Mesenchymal stem cell (in vitro differentiated cells and primary cell): ENCODE measurements at places on chromosomes 3 and 15.

- H3K4me3 ChIP-seq, result no peak overlapping the region
- H3K36me3 ChIP-seq, result peaks cover 10% of the 10 kb centered on the region
- peaks cover 2% of the 10 kb centered on the region for H3K4me1 ChIP-seq
- H3K27ac ChIP-seq, result peak overlapping the region; percentile 58
- H3K27me3 ChIP-seq, result no peaks in the 10 kb centered on the region
Measured at GRCh38 chr3:10242182-10243065, 5.8 kb upstream of the TATDN2 start.

DNA sequence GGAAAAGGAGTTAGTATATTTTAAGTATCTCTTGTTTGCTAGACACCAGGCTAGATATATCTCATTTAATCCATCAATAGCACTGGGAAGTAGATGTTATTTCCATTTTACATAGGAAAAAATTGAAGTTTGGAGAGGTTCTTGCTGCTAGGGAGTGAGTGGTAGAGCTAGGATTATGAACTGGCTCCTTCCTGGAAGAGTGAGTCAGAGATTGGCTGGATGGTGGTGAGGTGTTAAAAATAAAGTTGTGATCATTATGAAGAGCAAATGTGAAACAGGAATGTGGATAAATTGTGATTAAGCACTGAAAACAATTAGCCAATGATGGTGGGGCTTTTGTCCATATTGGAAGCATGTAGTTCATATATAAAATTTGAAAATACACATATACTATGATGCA is 234.2 kb downstream of the WNT5A start:
- no peaks in the 10 kb centered on the region for H3K36me3 ChIP-seq
- no peak overlapping the region for H3K27ac ChIP-seq
- no peaks in the 10 kb centered on the region for H3K27me3 ChIP-seq

DNA sequence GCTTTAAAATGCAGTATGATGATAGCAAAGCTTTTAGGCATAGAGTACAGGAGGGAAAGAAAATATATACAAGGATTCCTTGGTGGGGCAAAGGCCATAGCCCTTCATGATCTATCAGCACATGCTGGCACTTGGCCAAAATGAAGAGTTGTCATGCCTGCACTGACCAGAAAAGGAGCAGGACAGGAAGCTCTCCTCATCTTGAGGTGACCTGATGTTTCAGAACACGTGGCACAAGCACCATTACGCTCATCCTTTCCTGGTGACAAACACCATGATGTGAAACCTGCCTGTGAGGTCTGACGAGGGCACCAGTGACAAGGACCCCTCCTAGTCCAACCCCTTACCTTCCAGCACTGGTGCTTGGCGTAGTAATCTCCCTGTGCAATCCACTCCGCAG is 77.9 kb upstream of the DCLK3 start:
- H3K27me3 ChIP-seq, result no peaks in the 10 kb centered on the region
- no peak for DNase-seq
- no peaks in the 10 kb centered on the region for H3K4me1 ChIP-seq
- H3K4me3 ChIP-seq, result no peak overlapping the region
- peaks cover 11% of the 10 kb centered on the region for H3K36me3 ChIP-seq

GRCh38 chr3:43727930-43728329 is 37.2 kb downstream of the ABHD5 start:
- no peaks in the 10 kb centered on the region for H3K36me3 ChIP-seq
- peaks cover 7% of the 10 kb centered on the region for H3K4me1 ChIP-seq
- no peaks in the 10 kb centered on the region for H3K27me3 ChIP-seq
- H3K4me3 ChIP-seq, result no peak overlapping the region

GRCh38 chr3:142981108-142981507 is 17.6 kb upstream of the PAQR9 start:
- H3K4me1 ChIP-seq, result peaks cover 2% of the 10 kb centered on the region
- H3K27ac ChIP-seq, result no peak overlapping the region
- no peak for DNase-seq
- H3K27me3 ChIP-seq, result no peaks in the 10 kb centered on the region

DNA sequence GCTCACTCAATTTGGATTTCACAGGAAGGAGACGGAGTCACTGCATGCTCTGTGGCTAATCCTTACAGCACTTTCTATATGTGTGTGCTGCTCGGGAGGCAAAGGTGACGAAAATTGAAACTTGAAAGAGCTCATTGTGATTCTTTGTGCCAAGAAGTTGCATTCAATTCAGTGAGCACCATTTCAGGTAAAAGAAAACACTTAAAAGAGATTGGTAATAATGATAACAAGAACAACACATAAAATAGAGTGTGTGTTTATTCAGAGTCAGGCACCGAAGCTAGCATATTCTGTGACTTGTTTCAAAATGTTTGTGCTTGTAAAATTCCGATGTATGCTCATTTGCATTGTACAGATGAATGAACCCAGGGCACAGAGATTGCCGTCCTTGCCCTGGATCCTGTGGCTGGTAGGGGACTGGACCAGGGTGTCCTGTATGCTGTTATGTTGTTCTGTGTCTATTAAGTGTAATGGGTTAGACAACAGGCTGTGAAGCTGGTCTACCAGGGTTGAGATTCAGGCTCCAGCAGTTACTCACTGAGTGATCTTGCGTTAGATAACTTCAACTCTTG is 193.3 kb upstream of the PROK2 start:
- H3K27me3 ChIP-seq, result peaks cover 34% of the 10 kb centered on the region
- H3K4me1 ChIP-seq, result peaks cover 6% of the 10 kb centered on the region
- no peak for DNase-seq
- no peak overlapping the region for H3K4me3 ChIP-seq

DNA sequence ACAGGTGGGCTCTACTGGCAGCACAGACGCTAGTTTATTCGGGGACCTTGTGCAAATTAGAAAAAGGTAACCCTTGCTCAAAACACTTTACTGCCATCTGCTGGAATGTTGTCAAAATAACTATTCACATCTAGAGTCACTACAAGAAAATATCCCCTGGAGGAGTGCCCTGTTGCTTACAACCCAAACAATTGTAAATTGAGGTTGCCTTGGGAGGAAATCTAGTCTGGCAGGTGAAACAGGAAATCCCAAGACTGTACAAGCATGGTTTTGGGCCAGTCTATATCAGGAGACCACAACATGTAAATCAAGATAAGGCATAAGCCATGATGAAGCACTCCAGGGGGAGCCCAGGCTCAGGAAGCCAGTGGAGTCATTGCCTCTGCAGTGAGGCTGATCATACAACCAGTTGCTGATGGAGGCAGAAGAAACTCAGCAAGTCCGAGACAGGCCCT is 136.8 kb upstream of the ACP3 start:
- no peaks in the 10 kb centered on the region for H3K4me1 ChIP-seq
- no peak overlapping the region for H3K27ac ChIP-seq
- no peaks in the 10 kb centered on the region for H3K36me3 ChIP-seq
- peaks cover 24% of the 10 kb centered on the region for H3K27me3 ChIP-seq
- DNase-seq, result peak; percentile 53
- H3K4me3 ChIP-seq, result no peak overlapping the region

GRCh38 chr3:113421082-113421481 is 20.2 kb downstream of the CFAP44 start:
- H3K27ac ChIP-seq, result no peak overlapping the region
- no peak overlapping the region for H3K4me3 ChIP-seq
- no peaks in the 10 kb centered on the region for H3K27me3 ChIP-seq
- H3K36me3 ChIP-seq, result peaks cover 31% of the 10 kb centered on the region

DNA sequence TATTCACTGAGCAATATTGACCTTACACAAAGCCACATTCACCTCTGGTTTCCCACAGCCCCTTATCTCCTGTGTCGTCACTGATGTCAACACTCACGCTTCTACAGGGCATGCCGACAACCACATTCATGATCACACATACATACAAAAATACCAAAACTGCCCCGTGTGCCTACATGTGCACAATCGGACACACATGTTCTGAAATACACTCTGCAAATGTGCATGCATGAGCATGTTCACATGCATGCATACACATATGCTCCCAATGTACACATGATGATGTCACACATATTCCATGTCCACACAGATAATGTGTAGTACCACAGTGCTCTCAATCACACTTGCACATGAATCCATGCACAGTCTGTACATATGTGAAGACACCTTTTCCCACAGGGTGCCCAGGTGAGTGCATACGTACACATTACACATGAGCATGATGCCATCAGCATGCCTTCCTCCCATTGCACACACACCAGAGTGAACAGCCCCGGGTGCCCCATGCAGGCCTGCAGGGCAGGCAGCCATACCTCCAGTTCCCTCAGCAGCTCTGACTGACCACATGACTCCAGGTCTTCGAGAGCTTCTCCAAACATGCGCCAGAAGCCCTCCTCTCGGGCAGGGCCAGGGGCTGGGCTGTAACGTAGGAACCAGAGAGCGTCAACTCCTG is 37.0 kb downstream of the GRIP2 start:
- H3K4me3 ChIP-seq, result no peak overlapping the region
- H3K27ac ChIP-seq, result no peak overlapping the region
- peaks cover 19% of the 10 kb centered on the region for H3K27me3 ChIP-seq
- H3K36me3 ChIP-seq, result no peaks in the 10 kb centered on the region

GRCh38 chr15:70291305-70292075 is 193.8 kb upstream of the TLE3 start:
- peaks cover 11% of the 10 kb centered on the region for H3K27me3 ChIP-seq
- no peak for DNase-seq
- H3K4me1 ChIP-seq, result no peaks in the 10 kb centered on the region
- H3K36me3 ChIP-seq, result no peaks in the 10 kb centered on the region

DNA sequence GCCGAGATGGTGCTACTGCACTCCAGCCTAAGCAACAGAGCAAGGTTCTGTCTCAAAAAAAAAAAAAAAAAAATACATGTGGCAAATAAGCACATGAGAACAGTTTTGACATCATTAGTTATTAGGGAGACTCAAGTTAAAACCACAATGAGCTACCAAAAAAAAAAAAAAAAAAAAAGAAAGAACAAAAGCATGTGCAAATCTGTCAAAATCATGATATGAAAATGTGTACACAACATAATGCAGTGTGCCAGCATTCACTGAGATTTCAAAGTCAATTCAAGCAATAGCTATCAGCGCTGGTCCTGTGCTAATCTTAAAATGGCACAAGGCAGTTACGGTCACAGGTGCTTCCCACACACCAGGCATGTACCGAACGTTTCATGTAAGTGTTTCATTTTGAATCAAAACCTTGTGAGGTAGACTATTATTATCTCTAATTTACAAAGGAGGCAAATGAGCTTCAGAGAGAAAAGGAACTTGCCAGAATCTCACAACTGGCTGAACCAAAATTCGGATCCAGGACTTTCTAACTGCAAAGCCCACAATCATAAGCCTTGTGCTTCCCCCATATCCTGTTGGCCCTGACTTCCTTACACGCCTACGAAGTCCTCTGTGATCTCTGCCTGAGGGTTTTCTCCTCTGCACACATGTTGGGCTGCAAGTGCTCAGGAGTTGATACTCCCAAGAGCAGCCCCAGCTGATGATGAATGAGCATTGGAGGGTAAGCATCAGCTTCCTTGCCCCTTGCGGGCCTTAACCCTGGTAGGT is 200.1 kb upstream of the PROK2 start:
- peaks cover 6% of the 10 kb centered on the region for H3K4me1 ChIP-seq
- H3K36me3 ChIP-seq, result no peaks in the 10 kb centered on the region
- H3K4me3 ChIP-seq, result no peak overlapping the region
- H3K27ac ChIP-seq, result no peak overlapping the region
- no peak for DNase-seq
- H3K27me3 ChIP-seq, result no peaks in the 10 kb centered on the region

GRCh38 chr15:41438206-41438605 is 21.3 kb downstream of the RTF1 start:
- no peaks in the 10 kb centered on the region for H3K4me1 ChIP-seq
- no peak overlapping the region for H3K4me3 ChIP-seq
- DNase-seq, result peak; percentile 76
- no peak overlapping the region for H3K27ac ChIP-seq
- peaks cover 40% of the 10 kb centered on the region for H3K36me3 ChIP-seq

- H3K4me3 ChIP-seq, result no peak overlapping the region
- no peaks in the 10 kb centered on the region for H3K36me3 ChIP-seq
- peak; percentile 60 for DNase-seq
- H3K27me3 ChIP-seq, result no peaks in the 10 kb centered on the region
- H3K27ac ChIP-seq, result no peak overlapping the region
Measured at GRCh38 chr3:38960953-38961622, 90.7 kb downstream of the SCN11A start.

DNA sequence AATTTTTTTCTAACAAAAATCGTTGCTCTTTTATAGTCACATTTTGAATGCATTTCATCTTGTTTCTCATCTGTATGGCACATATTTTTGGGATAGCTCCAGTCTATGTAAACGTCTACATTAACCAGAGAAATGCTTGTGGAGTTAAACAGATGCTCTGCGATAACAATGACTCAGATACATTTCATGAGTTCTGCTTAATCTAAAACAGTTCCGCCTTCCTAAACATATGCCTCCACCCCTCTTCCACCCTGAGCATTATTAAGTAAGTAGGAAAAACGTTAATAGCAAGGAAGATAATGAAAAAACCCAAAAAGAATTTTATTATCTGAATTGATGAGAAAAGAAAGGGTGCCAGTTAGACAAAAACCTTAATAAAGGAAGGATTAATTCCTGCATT is 396.1 kb downstream of the TUSC7 start:
- DNase-seq, result no peak
- H3K36me3 ChIP-seq, result no peaks in the 10 kb centered on the region
- no peak overlapping the region for H3K27ac ChIP-seq
- H3K4me1 ChIP-seq, result peaks cover 2% of the 10 kb centered on the region
- H3K27me3 ChIP-seq, result no peaks in the 10 kb centered on the region
- H3K4me3 ChIP-seq, result no peak overlapping the region

DNA sequence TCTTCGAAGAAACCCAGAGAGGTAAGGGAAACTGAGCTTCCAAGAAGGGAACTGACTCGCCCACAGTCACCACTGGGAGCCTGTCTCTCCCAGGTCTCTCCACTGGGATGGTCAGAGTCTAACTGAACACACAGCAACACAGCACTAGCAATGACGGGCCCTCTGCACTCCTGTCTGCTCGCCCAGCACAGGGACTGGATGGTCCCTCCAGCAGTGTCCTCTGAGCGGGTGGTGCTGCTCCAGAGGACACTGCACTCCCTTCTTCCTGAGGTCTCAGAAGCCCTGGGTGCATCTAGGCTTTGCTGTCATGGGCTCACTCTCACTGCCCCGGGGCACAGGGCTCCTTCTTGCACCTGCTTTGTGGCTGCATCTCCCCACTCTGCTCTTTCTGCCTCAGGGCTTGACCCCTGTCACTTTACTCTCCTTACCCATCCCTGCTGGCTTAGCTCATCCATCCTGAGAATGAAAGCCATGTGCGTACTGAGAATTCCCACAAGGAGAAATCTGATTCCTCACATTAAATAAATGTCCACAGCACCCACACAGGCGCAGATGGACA is 356.6 kb downstream of the GABRG3 start:
- H3K36me3 ChIP-seq, result no peaks in the 10 kb centered on the region
- H3K4me3 ChIP-seq, result no peak overlapping the region
- DNase-seq, result no peak
- no peaks in the 10 kb centered on the region for H3K27me3 ChIP-seq
- no peak overlapping the region for H3K27ac ChIP-seq
- H3K4me1 ChIP-seq, result no peaks in the 10 kb centered on the region

- H3K27ac ChIP-seq, result no peak overlapping the region
- no peak for DNase-seq
- no peak overlapping the region for H3K4me3 ChIP-seq
- no peaks in the 10 kb centered on the region for H3K27me3 ChIP-seq
- H3K4me1 ChIP-seq, result peaks cover 1% of the 10 kb centered on the region
Measured at GRCh38 chr3:150367757-150368156, 40.3 kb upstream of the TSC22D2 start.
